ENCODE measurements at places on chromosomes 11 and 22. TPM values are rescaled to one million over a fixed set of nuclear protein-coding genes. Genes with fewer than 3 reads are reported as not detected.

UCP3 gene
- total RNA-seq, result 0.80 TPM

- no peak for DNase-seq
Observed at GRCh38 chr11:35478471-35479091, 46.8 kb downstream of the PAMR1 start.

DNA sequence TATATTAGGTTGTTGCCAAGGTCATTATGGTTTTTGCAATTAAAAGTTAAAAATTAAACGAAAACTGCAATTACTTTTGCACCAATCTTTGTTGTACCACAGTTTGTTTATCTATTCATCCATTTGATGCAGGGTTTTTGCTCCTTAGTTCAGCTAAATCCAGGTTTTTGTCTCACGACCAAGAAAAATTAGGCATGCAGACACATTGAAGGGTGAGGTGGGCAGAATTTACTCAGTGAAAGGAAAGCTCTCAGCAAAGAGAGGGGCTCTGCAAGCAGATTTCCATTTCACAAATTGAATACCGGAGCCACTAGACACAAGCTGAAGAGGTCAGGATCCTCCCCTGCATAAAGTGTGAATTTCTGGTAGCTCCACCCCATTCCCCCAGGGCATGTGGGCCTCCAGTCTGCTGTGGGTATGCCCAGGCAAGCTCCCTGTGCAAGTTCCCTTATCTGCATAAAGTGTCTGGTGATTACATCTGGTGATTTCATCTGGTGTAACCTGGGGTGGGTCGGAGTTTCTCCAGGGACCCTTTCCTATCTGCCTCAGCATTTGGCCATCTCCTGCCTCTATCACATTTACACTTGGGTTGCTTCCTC lies 33.3 kb downstream of the APOL6 start:
- DNase-seq, result no peak

DNA sequence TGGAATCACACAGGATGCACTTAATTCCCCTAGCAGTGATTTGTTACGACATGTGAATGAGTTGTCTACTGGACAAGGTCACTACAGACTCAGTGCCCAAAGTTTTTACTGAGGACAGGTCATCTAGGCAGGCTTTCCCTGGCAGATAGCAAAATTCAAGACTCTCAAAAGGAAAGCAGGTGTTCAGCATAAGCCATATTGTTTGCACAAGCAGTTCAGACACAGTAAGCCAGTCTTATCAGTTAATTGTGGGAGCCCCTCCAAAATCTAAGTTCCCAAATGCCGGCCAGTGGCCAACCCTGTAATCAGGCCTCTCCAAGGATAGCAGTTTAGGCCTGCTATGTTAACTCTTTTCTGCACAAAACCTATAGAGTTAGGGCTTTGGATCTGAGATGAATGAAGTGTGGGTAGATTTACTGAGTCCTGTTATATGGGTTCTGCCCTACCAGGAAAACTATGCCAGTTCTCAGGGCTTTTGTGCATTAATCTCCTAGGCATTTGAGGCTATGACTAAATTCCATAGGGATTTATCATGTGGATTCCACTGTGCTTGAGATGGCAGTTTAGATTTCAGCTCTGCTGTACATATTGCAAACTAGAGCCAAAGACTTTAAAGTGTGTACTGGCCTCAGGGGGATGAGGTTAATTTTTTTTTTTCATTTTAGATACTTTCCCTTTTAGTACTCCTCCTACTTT lies 4.8 kb upstream of the ARHGEF12 start:
- DNase-seq, result no peak

DNA sequence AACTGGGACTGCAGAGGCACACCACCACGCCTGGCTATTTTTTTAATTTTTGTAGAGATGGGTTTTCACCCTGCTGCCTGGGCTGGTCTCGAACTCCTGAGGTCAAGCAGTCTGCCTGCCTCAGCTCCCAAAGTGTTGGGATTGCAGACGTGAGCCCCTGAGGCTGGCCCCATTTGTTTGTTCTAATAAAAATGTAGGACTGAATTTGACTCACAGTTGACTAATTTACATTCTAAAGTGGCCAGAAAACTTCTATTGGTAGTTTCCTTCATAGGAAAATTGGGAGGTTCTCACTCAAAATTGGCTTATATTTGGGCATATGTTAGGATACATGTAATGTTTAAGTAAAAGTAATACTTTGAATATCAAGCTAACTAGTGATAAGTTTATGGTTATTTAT lies 35.0 kb downstream of the PPFIA1 start:
- DNase-seq, result no peak

CCDC34 gene
- 7.5 TPM for total RNA-seq

SLC22A25 gene
- total RNA-seq, result 3.9 TPM
